ENCODE measurements at places on chromosomes 5 and 9.

DNA sequence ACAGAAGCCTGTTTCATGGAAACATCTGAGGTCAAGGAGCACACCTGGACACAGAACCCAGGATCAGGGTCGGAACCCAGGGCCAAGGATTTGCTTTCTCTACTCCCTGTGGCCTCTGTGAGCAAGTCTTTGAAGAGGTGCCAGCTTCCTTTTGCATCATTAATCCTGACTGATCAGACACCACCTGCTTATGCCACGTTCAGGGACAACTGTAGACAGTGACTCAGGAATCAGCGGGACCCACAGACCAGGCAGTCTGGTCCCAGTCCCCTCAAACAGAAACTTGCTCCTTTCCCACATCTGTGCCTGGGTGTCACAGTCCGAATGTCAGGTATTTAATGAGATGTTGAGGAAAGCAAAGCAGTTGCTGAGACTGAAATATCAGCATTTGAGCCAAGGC is 154.8 kb downstream of the SGCD start:
- DNase-seq: no peak

GRCh38 chr9:79668956-79669355 is 97.2 kb downstream of the TLE4 start:
- DNase-seq: no peak

GRCh38 chr5:87403409-87403808 is 9.3 kb downstream of the CCNH start:
- no peak for DNase-seq

GRCh38 chr5:132451387-132451786 is 39.2 kb downstream of the IRF1 start:
- no peak for DNase-seq

DNA sequence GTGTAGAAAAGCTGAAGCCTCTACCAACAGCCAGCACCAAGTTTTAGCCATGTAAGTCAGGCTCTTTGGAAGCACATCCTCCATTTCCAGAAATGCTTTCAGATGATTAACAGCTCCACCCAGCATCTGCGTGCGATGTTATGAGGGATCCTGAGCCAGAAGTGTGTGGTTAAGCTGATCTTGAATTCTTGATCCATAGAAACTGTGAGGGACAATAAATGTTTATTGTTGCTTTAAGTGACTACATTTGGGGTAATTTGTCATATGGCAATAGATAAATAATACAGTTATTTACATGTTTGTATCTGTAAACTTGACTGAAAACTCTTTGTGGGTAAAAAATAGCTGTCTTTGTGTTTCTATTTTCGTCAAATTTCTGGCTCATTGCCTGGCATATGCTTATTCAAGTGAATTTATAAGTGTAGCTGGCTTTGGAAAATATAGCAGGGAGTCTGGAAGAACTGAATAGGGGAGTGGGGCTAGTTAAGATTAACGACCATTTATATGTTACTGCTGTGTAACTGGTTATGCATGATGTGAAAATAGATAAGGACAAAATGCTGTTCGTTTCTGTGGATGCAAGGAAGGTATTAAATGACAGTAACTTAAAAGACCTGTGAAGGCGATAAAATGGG is 234.1 kb downstream of the LRRC70 start:
- DNase-seq: no peak
